NAMALWA (cell line): ENCODE measurements at places on chromosomes 11 and 22.
A peak's percentile ranks its signal among the peaks of the same experiment; 100 is the strongest.

DNA sequence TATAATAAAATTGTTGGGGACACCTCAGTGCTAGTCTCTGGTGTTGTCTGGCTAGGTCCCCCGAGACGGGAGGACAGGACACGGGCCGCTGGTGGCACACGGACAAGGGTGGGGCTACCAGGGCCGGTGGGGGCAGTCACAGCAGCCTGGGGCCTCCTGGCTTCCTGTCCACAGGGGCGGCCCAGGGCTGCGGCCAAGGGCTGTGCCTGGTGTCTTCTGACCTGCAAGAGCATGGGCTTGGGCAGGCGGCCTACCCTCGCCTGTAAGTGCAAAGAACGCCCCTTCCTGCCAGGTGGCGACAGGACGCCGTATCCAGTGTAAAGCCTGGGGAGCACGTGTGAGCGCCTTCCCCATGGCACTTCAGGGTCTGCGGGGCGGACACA, 3.6 kb downstream of the LRFN4 start:
- no peak for DNase-seq

DNA sequence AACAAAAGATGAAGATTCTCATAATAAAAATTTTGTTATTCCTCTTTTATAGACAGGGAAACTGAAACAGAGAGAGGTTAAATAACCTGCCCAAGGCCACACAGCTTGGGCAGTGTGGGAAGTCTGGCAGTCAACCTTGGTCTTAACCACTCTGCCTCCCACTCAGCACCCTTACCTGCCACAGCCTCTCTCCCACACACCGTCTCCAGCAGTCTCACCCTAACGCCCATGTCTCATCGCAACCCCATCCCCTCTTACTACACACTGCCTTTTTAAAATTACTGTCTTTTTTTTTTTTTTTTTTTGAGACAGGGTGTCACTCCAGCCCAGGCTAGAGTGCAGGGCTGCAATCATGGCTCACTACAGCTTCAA, 25.0 kb downstream of the ARRB1 start:
- no peak for DNase-seq

DNA sequence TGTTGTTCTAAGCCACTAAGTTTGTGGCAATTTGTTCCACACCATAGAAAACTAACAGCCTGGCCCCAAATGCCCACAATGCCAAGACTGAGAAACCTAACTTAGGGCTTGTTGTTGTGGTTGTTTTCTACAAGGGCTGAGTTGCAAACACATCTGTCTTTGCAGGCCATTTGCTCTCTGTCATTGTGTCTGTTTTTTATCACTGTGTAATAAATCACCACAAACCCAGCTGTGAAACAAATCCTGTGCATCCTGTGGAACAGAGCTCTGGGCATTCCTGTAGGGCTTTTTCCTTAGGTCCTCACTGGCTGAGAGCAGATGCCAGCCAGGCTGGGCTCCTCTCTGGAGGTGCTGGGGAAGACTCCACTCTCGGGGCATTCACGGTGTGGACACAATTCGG, 15.7 kb upstream of the SYT8 start:
- no peak for DNase-seq

- no peak for DNase-seq
These were observed 24.8 kb downstream of the FOLR3 start for GRCh38 chr11:72160319-72160718.

DNA sequence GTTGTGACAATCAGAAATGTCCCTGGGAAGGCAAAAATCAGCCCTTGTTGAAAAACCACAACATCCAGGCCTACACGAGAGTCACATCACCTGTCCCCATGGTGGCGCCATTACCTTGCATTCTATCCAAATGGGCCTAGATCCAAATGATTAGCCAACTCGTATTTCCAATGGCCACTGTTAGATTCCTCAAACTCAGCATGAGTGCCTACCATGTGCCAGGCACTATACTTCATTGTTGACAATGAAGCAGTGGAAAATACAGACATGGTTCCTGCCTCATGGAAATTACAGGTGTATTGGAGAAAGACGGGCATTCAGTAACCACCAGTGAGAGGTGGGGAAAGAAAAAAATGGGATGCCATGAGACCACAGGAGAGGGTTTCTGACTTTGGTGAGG, 29.8 kb upstream of the CREB3L1 start:
- DNase-seq = peak; percentile 20

DNA sequence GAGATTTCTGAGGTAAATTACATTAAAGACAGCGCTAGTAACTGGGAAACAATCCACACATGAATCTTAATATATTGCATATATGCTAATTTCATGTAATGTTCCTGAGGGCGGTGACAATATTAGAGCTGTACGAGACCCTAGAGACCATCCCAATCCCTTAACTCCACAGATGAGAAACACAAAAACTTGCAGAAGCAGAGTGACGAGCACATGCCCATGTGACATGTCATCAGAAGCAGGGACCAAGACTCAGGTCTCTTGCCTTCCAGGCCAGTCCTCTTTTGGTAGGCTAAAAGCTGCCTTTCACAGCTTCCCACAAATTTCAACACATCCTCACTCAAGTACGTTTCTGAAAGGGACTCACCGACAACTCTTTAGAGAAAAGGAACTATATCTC, 11.8 kb downstream of the MAPK1 start:
- DNase-seq = no peak

GRCh38 chr11:122788781-122789535, 49.3 kb upstream of the CRTAM start:
- no peak for DNase-seq

- DNase-seq = no peak
These were observed 181.4 kb upstream of the MTMR2 start for GRCh38 chr11:96105197-96105895.

DNA sequence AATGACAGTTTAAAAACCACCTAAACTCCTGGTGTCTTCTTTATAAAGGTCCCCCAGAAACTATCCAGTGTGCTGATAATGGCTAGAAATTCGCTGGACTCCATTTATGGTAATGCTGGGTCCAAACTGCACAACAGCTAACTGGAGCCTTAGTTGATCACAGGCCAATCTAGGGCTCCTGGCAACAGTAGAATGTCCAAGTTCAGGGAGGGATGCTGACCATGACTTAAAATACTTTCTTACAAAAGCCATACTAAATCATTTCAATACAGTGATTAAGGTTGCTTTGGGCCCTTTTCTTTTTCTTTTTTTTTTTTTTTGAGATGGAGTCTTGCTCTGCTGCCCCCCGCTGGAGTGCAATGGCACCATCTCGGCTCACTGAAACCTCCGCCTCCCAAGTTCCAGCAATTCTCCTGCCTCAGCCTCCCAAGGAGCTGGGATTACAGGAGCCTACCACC, 14.5 kb upstream of the GAB2 start:
- peak; percentile 17 for DNase-seq

GRCh38 chr22:22745225-22746060, 101.0 kb downstream of the GGTLC2 start:
- peak; percentile 64 for DNase-seq

- no peak for DNase-seq
These were observed 1.9 kb downstream of the ANKRD54 start for GRCh38 chr22:37842015-37842793.

GRCh38 chr11:1194231-1194976, 28.5 kb upstream of the MUC5B start:
- no peak for DNase-seq

DNA sequence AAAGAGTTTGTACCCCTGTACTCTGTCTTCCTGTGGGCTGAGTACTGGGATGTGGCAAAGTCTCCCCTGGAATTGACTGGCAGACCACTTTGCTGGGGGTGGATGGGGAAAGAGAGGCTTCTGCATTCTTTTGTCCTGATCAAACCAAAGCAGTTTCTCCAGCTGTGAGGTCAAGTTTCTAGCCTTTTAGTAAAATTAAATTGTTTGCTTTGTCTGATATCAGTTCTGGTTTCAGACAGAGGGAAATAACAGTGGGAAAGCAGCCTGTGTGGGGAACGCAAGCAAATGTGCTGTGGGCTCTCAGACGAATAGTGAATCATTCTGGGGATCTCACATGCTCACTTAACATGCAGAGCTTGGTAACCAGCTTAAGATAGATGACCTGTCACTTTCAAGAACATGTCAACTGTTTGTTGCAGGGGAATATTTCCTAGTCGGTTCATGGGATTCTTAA, 151.6 kb downstream of the FAT3 start:
- DNase-seq = no peak

- DNase-seq = no peak
These were observed 488 bp upstream of the SELENOM start for GRCh38 chr22:31107894-31108218.

GRCh38 chr22:44033694-44034093, 9.6 kb downstream of the PARVB start:
- no peak for DNase-seq

- DNase-seq = peak; percentile 68
These were observed 6.8 kb downstream of the NAA40 start for GRCh38 chr11:63945477-63946163.

- no peak for DNase-seq
These were observed 88.2 kb downstream of the SWAP70 start for GRCh38 chr11:9752091-9752490.

- DNase-seq = peak; percentile 33
These were observed 121.7 kb upstream of the ZBED5 start for GRCh38 chr11:10979529-10979928.

DNA sequence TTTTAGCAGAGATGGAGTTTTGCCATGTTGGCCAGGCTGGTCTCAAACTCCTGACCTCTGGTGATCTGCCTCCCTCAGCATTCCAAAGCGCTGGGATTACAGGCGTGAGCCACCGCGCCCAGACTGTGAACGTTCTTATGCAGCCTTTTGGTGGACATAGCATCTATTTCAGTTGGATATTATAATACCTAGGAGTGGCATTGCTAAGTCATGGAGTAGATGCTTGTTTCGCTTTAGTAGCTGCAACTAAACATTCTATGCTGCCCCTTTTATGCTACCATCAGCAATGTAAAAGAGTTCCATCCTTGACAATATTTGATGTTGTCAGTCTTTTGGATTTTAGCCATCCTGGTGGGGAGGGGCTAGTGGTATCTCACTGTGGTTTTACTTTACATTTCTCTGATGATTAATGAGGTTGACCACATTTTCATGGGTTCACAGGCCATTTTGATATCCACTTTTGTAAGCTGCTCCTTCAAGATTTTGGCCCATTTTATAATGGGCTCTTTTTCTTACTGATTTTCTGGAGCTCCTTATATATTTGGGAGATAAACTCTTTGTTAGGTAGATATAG, 16.5 kb upstream of the APOBEC3A start:
- no peak for DNase-seq

GRCh38 chr11:13339195-13340153, 61.9 kb downstream of the BMAL1 start:
- DNase-seq = no peak

- no peak for DNase-seq
These were observed 31.5 kb downstream of the EHF start for GRCh38 chr11:34652191-34652973.

DNA sequence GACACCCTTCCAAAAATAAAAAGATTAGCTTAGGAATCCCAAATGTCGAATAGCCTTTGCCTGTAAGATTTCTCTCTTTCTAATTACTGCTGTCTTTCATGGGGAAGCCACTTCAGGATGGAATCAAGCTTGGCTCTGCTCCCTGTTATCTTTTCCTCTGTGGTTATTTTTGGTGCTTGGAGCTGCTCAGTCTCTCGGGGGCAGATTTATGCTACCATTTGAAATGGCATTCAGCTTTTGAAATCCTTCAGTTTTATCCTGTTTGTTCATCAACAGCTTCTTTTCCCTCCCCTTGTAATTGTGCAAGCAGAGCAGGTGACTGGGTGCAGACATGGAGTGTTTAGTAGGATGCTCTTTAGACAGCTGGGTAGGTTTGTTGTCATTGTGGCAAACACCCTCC, 111.0 kb downstream of the DBX1 start:
- no peak for DNase-seq

DNA sequence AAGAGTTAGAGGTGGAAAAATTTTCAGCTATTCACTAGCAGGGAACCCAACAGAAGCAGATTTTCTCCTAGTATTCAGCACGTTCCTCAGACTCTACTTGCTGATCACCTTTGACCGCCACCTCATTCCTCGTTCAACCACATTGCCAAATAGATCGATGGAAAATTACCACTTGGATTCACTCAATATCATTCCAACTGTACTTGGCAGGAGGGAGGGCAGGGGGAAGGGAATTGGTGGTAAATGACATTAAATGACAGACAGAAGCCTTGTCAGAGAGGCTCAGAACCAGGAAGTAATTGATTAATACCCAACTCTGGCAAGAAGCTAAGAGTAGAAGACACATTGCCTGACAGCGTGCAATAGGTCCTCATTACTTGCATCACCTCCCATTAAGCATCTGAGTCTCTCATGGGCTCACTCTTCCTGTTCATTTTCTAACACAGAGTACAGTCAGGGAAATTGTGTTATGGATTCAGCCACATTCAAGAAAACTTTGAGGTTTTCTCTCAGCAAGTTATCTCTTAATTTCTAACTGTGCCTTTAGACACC, 240.5 kb upstream of the FAT3 start:
- DNase-seq = no peak

- DNase-seq = no peak
These were observed 174.7 kb downstream of the RRAS2 start for GRCh38 chr11:14184028-14184940.

DNA sequence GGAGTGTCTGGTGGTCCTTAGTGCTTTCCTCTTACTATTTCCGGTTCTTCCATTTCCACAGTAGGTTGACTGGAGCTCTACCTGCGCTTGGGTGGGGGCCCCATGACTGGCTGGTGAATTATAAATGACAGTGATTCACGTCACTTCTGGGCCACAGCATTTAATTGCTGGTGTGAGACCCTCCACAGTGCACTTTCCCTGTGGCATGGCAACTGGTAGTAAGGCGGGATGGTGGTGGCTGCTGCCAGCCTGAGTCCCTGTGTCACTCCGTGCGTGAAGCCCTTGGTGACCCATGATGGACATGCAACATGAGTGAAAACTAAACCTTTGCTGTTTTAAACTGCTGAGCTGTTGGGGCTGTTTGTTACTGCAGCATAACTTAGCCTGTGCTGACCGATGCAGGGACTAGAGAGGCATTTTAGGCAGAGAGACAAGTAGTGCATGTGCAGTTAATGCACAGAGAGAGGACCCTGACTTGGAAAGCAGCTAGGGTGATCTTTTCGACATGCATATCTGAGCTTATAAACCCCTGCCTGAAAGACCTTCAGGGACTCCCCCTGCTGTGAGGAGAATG, 3.1 kb downstream of the PRDM11 start:
- DNase-seq = no peak

GRCh38 chr11:75450236-75450635, 17.2 kb upstream of the KLHL35 start:
- no peak for DNase-seq

DNA sequence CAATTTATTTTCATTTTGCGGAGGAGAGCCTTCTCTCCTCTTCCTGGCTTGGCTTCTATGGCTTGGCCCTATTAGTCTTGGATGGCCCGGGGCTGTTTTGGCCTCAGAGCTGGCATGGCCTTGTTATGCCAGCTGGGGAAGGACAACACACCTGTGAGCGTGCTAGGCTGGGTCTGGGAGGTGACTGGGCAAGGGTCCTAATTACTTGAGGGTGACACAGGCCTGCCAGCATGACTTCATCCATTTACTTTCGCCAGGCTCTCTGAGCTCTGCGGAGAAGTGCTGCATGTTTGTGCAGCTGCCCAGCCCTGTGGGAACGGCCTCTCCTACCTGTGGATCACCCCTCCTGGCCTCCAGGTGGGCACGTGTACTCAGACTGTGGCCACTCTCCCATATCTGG, 153.6 kb downstream of the SNX19 start:
- DNase-seq = no peak
